ENCODE measurements at places on chromosomes 12 and 14.

DNA sequence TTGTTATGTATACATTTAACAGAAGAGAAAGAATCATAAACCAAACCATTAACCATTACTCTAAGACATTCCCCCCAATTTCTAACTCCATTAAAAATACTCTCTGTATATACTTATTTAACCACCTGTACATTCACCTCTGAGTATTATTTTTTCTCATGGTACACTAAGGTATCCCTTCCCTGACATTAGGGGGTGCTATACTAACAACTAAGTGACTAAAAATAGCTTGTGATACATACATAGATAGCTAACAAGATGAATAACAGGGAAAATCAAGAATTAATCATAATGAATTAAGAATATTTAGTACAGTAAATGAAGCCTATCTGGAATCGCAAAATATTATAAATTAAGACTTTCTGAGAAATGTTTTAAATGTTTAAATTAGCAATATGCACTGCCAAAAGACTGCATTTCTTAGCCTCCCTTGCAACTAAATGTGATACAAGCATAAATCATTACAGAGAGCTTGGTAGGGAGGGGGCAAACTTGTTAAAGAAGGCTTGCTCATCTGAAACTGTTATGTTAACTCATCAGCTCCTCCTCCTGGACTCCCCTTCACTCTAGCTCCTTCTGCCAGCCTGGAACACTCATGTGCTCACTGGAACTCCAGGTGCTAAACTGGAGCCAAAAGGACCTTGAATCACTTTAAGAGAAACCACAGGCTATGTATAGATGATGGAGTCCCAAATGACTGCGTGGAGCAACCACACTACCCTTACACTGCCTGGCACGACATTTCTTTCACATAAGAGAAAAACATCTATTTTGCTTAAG lies 14.9 kb downstream of the C2CD5 start:
- no peaks in the 10 kb centered on the region for H3K27me3 ChIP-seq
- no peak for DNase-seq
- no peak overlapping the region for H3K4me3 ChIP-seq
- peaks cover 64% of the 10 kb centered on the region for H3K36me3 ChIP-seq
- peaks cover 20% of the 10 kb centered on the region for H3K4me1 ChIP-seq

- no peaks in the 10 kb centered on the region for H3K36me3 ChIP-seq
- H3K4me3 ChIP-seq: no peak overlapping the region
- H3K4me1 ChIP-seq: no peaks in the 10 kb centered on the region
- H3K27ac ChIP-seq: no peak overlapping the region
These were observed 359.9 kb downstream of the RGS6 start for GRCh38 chr14:72291908-72292688.

DNA sequence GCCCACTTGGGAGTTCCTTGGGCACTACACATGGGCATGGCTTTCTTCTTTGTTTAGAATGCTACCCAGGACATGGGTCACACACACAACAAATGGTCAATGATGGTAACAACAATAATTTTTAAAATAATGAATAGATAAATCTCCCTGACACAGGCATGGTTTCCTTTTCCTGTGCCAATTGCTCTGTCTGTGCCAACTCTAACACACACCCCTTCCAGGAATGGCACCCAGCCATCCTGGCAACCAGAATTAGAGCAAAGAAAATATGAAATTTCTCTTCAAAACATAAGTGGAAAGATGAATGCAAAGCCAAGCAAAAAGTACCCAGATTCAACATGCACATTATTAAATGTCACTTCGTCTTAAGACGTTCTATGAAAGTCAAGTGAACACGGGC lies 104.9 kb upstream of the SOX5 start:
- H3K27ac ChIP-seq: no peak overlapping the region
- H3K4me3 ChIP-seq: no peak overlapping the region
- no peaks in the 10 kb centered on the region for H3K27me3 ChIP-seq
- H3K36me3 ChIP-seq: no peaks in the 10 kb centered on the region
- H3K4me1 ChIP-seq: no peaks in the 10 kb centered on the region

DNA sequence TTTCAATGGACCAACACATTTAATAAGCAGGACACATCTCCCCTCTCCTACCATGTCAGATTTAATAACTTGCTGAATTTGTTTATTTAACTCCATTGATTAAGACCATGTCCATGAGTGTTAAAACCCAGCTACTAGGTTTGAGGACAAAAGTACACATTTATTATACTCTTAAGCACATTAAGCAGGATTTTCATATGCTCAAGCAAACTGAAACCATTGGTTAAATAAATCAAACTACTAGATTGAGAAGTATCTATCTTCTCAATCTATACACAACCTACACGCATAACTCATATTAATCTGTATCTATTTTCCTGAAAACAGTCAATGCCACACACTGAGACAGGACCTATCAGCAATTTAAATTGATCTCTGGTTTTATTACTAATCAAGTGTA lies 85.2 kb downstream of the KITLG start:
- H3K36me3 ChIP-seq: no peaks in the 10 kb centered on the region
- H3K27me3 ChIP-seq: no peaks in the 10 kb centered on the region
- H3K27ac ChIP-seq: no peak overlapping the region

DNA sequence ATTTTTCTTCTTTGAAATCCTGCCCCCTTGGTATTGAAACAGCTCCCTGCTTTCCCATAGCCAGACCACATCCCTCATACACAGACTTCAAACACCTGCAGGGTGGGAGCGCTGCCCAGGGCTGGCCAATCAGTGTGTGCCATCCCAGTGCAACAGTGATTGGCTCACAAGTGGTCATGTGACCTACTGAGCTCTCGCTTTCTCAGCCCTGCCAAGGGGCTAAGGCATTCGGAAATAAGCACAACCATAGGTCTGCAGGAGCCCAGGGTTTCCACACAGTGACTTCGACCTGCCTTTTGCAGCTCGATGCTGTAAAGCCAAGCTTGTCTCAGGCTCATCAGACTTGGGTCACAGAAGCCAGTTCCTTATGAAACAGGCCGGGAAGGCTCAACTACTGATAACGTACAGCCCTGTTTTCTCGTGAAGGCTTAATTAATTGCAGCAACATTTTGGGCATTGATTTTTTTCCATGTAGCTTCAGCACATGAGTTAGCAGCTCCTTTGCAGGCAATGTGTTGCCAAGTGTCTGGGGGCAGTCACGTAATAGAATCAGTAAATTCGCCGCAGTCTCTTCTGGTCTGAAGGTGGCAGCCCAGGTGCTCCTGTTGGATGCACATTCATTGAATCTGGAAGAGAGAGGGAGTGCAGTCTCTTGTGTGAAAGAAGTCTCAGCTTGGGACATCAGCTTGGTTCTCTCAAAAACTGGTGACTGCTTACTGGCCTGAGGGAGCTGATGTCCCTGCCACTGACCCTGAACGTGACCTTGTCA lies 1091.8 kb downstream of the AACS start:
- no peaks in the 10 kb centered on the region for H3K36me3 ChIP-seq
- no peaks in the 10 kb centered on the region for H3K27me3 ChIP-seq
- H3K27ac ChIP-seq: no peak overlapping the region
- DNase-seq: no peak

DNA sequence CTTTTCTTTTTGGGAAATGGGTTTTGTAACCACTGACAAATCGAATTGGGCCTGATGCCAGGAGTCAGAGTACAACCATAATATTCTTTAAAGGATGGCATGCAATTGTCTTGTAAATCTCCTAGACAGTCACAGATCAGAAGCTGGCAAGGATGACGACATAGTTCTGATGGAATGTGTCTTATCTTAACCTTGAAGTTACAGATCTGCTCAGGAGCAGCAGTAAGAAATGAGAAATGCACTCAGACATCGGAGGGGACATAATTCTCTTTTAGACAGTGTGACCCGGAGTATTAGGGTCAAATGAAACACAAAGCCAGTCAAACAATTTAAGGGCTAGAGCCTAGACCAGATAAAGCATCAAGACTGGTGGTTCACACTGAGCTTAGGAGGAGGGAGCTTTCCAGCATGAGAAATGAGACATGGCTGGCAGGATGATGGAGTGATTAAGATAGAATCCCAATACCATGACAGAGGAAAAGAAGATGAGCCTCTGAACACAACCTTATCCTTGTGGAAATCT lies 17.5 kb downstream of the CBX5 start:
- H3K27me3 ChIP-seq: no peaks in the 10 kb centered on the region
- no peak overlapping the region for H3K4me3 ChIP-seq
- no peak for DNase-seq
- peaks cover 45% of the 10 kb centered on the region for H3K4me1 ChIP-seq
- peaks cover 11% of the 10 kb centered on the region for H3K36me3 ChIP-seq

- no peaks in the 10 kb centered on the region for H3K36me3 ChIP-seq
- no peak overlapping the region for H3K4me3 ChIP-seq
- DNase-seq: no peak
- peaks cover 10% of the 10 kb centered on the region for H3K4me1 ChIP-seq
- no peak overlapping the region for H3K27ac ChIP-seq
- peaks cover 3% of the 10 kb centered on the region for H3K27me3 ChIP-seq
These were observed 353.9 kb downstream of the PCNX1 start for GRCh38 chr14:71261206-71261605.

- peaks cover 35% of the 10 kb centered on the region for H3K4me1 ChIP-seq
- no peaks in the 10 kb centered on the region for H3K27me3 ChIP-seq
- H3K36me3 ChIP-seq: peaks cover 47% of the 10 kb centered on the region
These were observed 96.1 kb downstream of the PPHLN1 start for GRCh38 chr12:42421844-42422779.

DNA sequence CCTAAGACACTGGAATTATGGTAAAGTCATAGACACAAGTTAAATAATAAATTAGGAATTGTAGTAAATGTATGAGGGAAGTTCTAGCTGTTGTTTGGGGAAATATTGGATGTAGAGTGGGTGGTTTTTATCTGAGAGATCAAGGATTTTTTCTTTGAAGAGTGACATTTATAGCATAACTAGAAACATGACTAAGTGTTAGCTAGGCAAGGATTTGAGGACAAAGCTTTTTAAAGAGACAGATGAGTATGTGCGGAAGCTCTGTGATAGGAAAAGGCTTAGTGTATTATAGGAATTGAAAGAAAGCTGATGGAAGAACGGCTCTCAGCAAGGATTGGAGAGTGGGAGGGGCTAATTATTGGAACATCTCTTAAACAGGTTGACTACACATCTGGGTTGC lies 24.5 kb downstream of the PDZRN4 start:
- H3K4me3 ChIP-seq: no peak overlapping the region
- no peak overlapping the region for H3K27ac ChIP-seq
- no peaks in the 10 kb centered on the region for H3K4me1 ChIP-seq
- H3K27me3 ChIP-seq: peaks cover 3% of the 10 kb centered on the region
- H3K36me3 ChIP-seq: no peaks in the 10 kb centered on the region

DNA sequence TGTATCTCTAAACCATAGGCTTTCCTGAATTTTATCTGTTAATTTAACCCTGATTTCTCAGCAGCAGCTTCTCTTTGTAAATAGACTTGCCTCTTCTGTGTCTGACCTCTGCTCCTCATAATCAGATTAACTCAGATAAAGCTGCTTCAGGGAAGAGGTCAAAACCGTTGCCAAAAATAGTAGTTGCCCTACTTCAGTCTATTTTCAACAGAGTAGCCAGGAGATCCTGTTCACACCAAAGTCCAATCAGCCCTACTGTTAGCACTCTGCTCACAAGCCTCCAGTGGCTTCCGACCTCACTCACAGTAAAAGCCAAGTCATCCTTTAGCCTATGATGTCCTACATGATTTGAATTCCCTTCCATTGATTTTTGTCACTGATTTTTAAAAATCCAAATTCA lies 258.4 kb downstream of the PPFIA2 start:
- no peak overlapping the region for H3K27ac ChIP-seq
- H3K4me1 ChIP-seq: no peaks in the 10 kb centered on the region
- H3K27me3 ChIP-seq: no peaks in the 10 kb centered on the region
- DNase-seq: no peak

DNA sequence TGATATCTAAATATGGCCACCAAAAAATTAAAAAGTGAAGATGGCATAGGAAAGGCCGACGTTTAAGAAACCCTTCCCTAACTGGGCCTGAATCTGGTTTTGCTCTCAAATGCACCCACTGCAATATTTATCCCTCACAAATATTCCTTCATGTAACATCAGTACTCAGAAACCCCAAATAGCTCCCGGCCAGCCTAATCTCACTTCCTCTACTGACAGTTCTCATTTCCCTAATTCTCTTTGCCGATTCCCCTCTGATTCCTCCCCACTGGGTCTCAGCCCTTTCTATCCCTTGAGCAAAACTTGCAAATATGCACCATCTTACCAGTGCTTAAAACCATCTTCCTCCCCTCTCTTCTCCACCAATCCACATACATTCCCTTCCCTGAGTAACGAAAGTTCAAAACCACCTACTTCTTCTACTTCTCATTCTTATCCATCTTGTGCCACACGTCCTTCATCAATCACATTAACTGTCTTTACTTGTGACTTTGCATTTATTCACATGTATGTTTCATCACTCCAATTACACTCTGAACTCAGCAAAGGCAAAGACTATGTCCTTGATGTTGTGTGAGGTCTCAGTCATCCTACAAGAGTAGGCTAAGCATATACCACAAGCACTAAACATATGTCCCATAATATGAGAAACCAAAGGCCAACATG lies 23.1 kb downstream of the KCNK10 start:
- H3K36me3 ChIP-seq: no peaks in the 10 kb centered on the region
- no peak overlapping the region for H3K27ac ChIP-seq
- H3K27me3 ChIP-seq: peaks cover 43% of the 10 kb centered on the region
- no peak for DNase-seq
- no peak overlapping the region for H3K4me3 ChIP-seq
- H3K4me1 ChIP-seq: peaks cover 3% of the 10 kb centered on the region

- H3K4me3 ChIP-seq: no peak overlapping the region
- no peaks in the 10 kb centered on the region for H3K27me3 ChIP-seq
- H3K36me3 ChIP-seq: no peaks in the 10 kb centered on the region
These were observed 197.0 kb downstream of the DAD1 start for GRCh38 chr14:22391908-22392565.

DNA sequence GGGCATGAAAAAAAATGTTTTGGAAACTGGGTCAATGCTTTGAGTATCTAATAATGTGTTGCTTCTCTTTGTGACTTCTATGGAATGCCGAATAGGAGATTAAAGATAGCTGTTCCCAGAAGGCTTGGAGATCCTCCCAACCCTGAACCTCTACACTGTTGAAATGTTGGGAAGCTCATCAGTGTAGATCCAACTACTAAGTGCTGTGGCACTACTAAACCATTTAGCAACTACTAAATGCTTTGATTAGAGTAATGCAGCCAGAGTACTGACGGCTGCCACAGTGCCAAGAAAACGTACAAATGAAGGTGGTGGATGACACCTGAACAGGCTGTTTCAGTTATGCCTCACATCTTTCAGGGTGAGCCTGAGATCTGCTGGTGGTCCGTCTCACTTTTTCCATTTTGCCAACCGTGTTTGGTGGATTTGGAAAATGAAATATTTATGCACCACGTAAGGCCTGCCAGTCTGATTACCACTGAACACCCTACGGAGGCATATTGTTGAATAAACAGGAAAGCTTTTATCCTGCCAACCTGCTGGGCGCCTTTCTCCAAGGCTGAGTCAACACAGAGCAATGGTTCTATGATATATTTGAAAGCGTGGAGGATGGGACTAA lies 938.0 kb upstream of the FLRT2 start:
- no peaks in the 10 kb centered on the region for H3K27me3 ChIP-seq
- no peaks in the 10 kb centered on the region for H3K36me3 ChIP-seq
- H3K4me3 ChIP-seq: no peak overlapping the region
- DNase-seq: no peak
